ENCODE measurements at places on chromosomes 13 and 19. TPM values are rescaled to one million over a fixed set of nuclear protein-coding genes. Genes with fewer than 3 reads are reported as not detected.

The CDX2 gene
- not detected for total RNA-seq

The ZNF256 gene
- total RNA-seq = 4.9 TPM

The F2RL3 gene
- total RNA-seq = 0.07 TPM

The PLA2G4C gene
- 23.6 TPM for total RNA-seq

The LYL1 gene
- total RNA-seq = 1.3 TPM

The ACER1 gene
- not detected for total RNA-seq

The GJB6 gene
- total RNA-seq = not detected

The BRME1 gene
- 0.99 TPM for total RNA-seq

The MYO1F gene
- 0.13 TPM for total RNA-seq

The LRRC63 gene
- not detected for total RNA-seq
